Kidney (tissue), 22 donors: ENCODE measurements at places on chromosomes 12 and 14. TPM values are rescaled to one million over a fixed set of nuclear protein-coding genes. Genes with fewer than 3 reads are reported as not detected.
A peak's percentile ranks its signal among the peaks of the same experiment; 100 is the strongest.

DNA sequence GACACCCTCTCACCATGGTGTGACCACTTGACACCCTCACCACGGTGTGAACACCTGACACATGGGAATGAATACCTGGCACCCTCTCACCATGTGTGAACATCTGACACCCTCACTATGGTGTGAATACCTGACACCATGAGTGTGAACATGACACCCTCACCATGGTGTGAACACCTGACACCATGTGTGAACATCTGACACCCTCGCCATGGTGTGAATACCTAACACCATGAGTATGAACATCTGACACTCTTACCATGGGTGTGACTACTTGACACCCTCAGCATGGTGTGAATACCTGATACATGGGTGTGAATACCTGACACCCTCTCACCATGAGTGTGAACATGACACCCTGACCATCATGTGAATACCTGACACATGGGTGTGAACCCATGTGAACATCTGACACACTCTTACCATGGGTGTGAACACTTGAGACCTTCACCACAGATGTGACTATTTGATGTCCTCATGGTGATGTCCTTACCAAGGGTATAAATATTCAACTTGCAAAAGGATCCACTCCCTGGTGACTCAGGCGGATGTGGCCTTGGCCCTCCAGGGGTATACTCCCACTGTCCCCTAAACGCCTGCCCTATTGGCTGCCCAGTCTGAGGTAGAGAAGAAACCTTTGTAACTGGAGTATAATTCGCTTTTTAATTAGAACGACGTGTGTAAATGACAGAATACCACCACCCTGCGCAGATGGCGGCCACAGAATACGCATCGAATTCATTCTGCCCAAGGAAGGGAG is 29.1 kb downstream of the RFLNA start:
- H3K4me1 ChIP-seq = no peaks in the 10 kb centered on the region
- no peak for DNase-seq
- no peaks in the 10 kb centered on the region for H3K27me3 ChIP-seq
- no peak overlapping the region for H3K4me3 ChIP-seq

Gene GARIN6
- not detected for polyA plus RNA-seq

DNA sequence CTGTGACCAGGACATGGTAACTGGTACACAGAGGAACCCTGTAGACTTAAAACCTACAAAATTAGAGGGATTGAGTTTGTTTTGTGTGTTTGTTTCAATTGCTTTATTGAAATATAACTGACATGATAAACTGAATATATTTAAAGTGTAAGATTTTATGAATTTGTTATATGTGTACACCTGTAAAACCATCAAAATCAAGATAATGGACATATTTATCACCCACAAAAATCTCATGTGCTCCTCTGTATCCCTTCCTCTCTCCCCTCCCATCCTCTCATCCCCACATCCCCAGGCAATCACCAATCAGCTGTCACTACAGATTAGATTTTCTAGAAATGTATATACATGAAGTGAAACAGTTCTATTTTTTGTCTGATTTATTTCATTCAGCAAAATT is 565.5 kb downstream of the NOVA1 start:
- DNase-seq = no peak
- no peaks in the 10 kb centered on the region for H3K27me3 ChIP-seq
- H3K36me3 ChIP-seq = no peaks in the 10 kb centered on the region
- no peaks in the 10 kb centered on the region for H3K4me1 ChIP-seq

DNA sequence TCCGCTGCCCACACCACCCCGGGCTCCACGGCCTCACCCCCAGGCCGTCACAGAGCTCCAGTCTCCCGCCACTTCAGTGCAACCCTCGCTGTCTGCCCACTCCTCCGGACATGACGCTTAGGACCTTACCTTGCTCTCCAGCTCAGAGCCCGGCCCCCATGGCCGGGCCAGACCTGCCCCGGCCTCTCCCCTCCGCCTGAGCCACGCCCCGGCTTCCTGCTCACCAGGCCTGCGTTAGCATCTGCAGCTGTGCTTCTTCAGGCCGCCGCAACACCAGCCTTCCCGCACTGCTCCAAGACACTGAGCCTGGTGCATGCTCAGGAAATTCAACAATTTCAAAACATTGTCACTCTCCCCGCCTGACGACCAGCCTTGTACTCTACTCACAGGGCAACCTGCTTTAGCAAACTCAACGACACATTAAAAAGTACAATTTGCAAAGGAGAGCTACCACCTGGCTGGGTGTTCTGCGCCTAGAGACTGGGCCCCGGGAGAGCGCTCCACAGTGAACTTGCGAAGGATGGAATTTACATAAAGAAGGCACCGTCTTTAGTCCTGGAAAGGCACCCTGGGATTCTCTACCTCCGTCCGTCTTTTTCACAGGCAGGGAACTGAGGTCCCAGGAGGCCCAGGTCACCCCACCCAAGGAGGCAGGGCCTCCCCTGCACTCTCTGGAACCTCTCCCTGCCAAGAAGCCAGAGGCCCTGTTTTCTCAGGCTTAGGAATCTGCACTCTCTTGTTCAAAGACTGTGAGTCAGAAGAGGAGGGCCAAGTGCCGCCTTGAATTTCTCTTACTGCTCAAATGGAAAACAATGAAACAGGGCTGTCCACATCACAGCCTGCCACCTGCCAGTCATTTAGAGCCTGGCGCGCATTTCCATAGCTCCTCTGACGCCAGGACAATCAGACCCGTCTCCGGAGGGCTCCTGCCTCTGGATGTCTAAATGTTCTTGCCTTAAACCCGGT is 51.3 kb downstream of the STX2 start:
- DNase-seq = no peak
- H3K4me3 ChIP-seq = no peak overlapping the region
- no peaks in the 10 kb centered on the region for H3K36me3 ChIP-seq
- no peaks in the 10 kb centered on the region for H3K4me1 ChIP-seq

Gene OTUB2
- polyA plus RNA-seq = 1.6 TPM

Gene RPS6KL1
- 3.7 TPM for polyA plus RNA-seq

GRCh38 chr12:122836027-122836921 is 1.0 kb downstream of the HIP1R start:
- peaks cover 5% of the 10 kb centered on the region for H3K36me3 ChIP-seq
- peak; percentile 90 for DNase-seq
- H3K27ac ChIP-seq = peak overlapping the region; percentile 84
- H3K4me1 ChIP-seq = peaks cover 2% of the 10 kb centered on the region
- no peaks in the 10 kb centered on the region for H3K27me3 ChIP-seq

DNA sequence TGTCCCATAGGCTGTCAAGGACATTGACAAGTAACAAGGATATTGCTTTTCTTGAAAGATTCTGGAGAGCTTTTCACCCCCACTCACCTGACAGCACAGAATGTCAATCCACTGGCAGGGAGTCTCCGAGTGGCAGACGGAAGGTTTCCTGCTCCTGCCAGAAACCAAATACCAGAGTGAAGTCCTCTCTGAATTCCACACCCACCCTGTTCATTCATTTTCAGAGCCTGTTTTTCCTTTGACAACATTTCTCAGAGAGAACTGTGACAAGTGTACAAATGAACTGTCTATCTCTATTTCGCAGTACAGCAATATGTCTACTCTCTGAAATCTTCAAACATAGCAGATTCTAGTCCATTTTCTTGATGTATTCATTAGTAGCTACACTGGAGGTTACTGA is 26.2 kb upstream of the BICD1 start:
- H3K4me1 ChIP-seq = no peaks in the 10 kb centered on the region
- H3K27ac ChIP-seq = no peak overlapping the region
- H3K4me3 ChIP-seq = no peak overlapping the region
- H3K27me3 ChIP-seq = no peaks in the 10 kb centered on the region

DNA sequence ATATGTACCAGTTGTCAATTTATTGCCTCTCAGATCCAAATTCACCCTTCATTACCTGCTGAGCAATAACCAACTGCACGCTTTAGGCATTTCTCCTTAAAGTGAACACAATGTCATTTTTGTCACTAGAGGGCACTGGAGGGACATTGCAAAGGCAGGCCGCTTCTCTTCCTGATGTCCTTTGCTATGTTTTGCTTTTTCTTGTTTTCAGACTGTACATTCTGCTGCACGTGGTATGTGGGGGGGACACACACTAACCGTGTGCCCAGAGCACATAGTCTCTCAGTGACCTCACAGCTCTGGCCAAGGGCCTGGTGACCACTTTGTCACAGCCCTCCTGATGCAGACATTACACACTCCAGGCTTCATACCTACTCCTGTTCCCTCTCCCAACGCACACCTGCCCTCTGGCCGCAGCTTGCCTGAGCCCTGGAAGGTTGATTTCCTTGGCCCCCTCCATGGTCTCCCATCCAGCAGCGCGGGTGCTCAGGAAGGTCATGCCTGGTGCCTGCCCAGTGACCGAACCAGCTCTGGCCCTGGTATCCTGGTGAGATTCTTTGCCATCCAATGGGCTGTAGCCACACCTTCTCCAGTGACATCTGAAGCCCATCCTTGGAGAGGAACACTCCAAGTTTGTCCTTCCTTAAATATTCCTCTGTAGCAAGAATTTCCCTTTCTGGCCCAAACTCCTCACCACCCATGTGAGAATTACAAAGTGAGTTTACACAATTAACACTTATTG is 39.9 kb downstream of the MYO1H start:
- H3K4me3 ChIP-seq = no peak overlapping the region
- H3K27ac ChIP-seq = no peak overlapping the region
- H3K36me3 ChIP-seq = no peaks in the 10 kb centered on the region
- DNase-seq = no peak
- no peaks in the 10 kb centered on the region for H3K27me3 ChIP-seq

GRCh38 chr14:99930420-99931274 is 134.6 kb upstream of the EVL start:
- H3K27ac ChIP-seq = no peak overlapping the region
- DNase-seq = no peak
- H3K27me3 ChIP-seq = no peaks in the 10 kb centered on the region
- no peaks in the 10 kb centered on the region for H3K4me1 ChIP-seq
